ENCODE measurements at places on chromosomes 4 and X. TPM values are rescaled to one million over a fixed set of nuclear protein-coding genes. Genes with fewer than 3 reads are reported as not detected.

GRCh38 chrX:4588893-4589292, 875.4 kb upstream of the PRKX start:
- no peak for DNase-seq

- DNase-seq, result no peak
Measured at GRCh38 chrX:15310117-15310516, 5.3 kb downstream of the ASB11 start.

DNA sequence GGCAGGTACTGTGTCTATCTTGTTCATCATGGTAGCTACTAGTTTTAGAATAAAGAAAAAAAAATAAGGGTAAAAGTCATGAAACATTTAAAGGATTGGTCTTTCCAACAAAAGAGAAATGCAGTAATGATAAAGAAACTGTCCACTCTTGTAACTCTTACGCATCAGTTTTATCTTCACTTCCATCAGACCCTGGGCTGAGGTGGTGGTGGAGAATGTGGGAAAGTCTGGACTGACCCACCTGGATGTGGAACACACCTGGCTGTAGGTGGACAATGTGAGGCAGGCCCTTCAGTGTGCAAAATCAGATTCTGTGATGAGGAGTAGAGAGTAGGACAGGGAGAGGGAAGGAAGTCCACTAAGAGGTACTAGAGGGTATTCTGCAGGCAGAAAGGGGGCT, 128.6 kb downstream of the RASL11B start:
- DNase-seq, result no peak

- DNase-seq, result no peak
Measured at GRCh38 chr4:71417150-71417549, 78.3 kb downstream of the SLC4A4 start.

GRCh38 chr4:178136736-178137345, 694.6 kb upstream of the AGA start:
- DNase-seq, result peak; percentile 64

- no peak for DNase-seq
Measured at GRCh38 chrX:48531358-48531959, 8.1 kb upstream of the TBC1D25 start.

- no peak for DNase-seq
Measured at GRCh38 chrX:30910124-30910860, 21.2 kb upstream of the TAB3 start.

DNA sequence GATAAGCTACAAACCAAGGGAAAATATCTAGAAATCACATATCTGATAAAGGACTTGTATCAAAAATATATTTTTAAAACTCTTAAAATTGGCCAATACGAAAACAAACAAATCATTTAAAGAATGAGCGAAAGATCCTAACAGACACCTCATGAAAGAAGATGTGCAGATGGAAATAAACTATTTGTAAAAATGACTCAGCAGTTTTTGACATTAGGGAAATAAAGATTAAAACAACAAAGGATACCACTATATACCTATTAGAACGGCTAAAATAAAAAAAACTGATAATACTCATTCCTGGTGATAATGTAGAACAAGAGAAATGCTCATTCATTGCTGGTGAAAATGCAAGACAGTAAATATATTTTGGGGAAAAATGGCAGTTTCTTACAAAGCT, 506.4 kb downstream of the KLHL4 start:
- no peak for DNase-seq

GRCh38 chrX:250965-251364, 30.2 kb upstream of the PLCXD1 start:
- no peak for DNase-seq

- DNase-seq, result no peak
Measured at GRCh38 chr4:89256203-89256800, 51.3 kb downstream of the GPRIN3 start.

DNA sequence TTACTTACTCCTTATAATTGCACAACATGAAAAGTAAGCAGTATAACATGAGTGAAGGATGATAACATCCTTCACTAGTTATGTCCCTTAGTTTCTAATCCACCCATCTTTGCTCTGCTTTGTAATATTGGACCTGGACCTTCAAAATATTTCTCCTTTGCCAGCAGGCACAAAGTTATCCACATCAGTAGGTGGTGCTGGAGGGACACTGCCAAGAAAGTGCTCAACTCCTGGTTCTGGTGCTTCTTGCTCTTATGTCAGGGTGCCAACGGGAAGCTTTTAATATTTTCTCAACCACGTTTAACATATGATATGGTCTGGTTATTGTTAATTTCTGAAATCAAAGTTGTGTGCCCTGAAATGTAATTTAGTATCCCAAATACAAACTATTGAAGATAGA, 49.1 kb downstream of the TMEM165 start:
- DNase-seq, result no peak

- DNase-seq, result no peak
Measured at GRCh38 chr4:87185146-87185870, 35.1 kb downstream of the KLHL8 start.

- no peak for DNase-seq
Measured at GRCh38 chrX:97401586-97402136, 518.0 kb downstream of the RPA4 start.

DNA sequence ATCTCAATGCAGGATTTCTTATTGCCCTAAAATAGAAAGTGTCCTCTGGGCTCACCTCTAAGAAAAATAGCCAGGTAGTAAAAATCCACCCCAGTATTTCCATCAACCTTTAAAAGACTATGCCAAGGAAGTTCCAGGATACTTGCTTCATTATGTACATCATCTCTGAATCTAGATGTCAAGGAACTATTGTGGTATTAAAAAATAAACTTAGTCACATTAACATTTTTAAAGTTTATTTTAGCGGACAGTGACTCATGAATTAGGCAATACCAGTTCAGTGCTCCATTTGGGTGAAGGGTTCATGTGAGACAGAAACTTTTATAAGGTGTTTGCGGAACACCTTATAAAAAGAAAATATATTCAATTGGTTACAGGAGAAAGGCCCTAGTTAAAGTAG, 209.2 kb downstream of the ADAM29 start:
- no peak for DNase-seq

- no peak for DNase-seq
Measured at GRCh38 chr4:110411574-110412011, 64.4 kb upstream of the ENPEP start.

- DNase-seq, result no peak
Measured at GRCh38 chr4:10151182-10151581, 34.6 kb upstream of the WDR1 start.

DNA sequence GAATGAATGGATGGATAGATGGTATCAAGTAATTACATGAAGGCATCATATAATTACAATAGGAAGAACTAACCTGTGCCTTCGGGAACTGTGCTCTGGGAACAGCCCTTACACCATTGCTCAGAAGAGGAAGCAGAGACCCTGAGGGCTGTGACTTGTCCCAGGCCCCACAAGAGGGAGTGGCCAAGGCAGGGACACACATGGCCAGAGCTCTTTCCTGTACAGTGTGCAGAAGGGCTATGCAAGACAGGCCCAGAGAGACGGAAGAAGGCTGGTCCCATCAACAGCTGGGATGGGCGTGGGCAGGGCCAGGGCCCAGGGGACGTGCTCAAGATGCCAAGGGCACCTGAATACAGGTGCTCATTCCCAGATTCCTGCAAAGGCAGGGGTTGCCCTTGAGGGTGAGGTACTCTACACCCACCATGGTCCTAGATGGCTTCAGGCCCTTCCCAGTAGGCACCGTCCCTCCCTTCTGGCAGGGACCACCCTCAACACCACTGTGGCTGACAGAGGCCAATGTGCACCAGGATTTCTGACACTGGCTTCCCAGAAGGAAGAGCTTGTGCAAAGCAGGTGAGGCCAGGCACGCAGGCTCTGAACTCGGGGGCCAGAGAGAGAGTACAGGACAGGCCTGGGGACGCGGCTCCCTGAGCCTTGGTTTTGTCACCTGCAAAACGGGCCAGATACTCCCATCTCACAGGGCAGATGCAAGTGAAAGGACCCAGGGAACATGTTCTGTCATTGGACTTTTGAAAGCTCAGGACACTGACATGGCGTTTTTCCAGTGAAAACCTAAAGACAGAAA, 1.7 kb downstream of the EVC2 start:
- peak; percentile 44 for DNase-seq

DNA sequence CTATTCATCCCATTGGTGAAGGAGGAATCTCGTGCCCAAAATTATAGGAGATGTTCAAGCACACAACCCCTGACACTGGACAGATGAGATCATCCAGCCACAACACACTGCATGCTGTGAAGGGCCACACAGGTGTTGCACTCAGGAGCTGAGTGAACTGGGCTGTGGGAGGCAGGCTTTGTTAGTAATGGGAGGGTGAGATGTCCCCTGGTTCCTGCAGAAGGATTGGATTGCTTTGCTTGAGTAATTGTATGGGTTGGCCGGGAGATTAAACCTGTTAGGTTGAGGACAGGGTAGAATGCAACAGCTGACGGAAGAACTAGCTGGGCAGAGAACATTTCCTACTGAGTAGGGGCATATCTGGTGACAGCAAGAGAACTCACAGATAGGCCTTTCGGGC, 152.2 kb downstream of the TACR3 start:
- DNase-seq, result no peak

DNA sequence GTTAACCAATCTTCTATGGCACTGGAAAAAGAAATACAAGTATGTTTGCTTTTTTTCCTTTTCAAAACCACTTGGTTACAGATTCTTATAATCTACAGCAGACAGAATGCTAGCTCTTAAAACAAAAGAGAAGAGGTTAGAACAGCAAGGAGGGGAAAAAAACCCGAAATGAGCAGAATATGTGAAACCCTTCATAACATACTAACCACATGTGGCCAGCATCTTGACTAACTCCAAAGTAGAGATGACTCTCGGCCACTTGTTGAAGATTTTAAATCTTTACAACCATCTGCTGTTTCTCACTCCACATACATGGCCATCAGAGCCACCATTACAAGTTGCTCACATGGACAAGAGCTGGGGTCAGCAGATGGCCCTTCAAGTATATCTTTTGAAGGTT, 100.3 kb downstream of the PAPSS1 start:
- DNase-seq, result no peak

DNA sequence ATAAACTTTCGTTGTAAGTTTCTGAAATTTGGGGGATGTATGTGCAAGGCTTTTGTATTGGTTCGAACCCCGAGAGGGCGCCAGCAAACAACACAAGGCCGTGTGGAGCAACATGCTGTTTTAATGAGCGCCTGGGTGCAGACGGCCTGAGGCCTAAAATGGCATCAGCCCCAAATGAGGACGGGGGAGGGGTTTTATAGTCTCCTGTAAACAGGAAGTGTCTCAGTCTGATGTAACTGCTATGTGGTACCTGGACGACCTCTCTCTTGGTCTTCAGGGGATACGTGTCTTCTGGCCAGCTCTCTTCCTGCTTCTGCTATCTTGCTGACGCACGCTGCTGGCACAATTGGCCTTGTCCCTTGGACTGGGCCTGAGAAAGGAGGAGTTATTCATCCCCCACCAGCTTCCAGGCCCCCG, 1348.0 kb downstream of the ADGRL3 start:
- DNase-seq, result peak; percentile 87

HTRA3 gene
- 14.9 TPM for total RNA-seq

SPACA5 gene
- total RNA-seq, result not detected

NSUN7 gene
- 0.52 TPM for total RNA-seq

DSPP gene
- total RNA-seq, result not detected

SPATA4 gene
- not detected for total RNA-seq

MTNR1A gene
- not detected for total RNA-seq

TCEAL2 gene
- total RNA-seq, result 10.1 TPM

FGG gene
- not detected for total RNA-seq

DMRTC1 gene
- total RNA-seq, result not detected
